Adrenal gland (tissue), 19 donors: ENCODE measurements at places on chromosomes 16 and 17. TPM values are rescaled to one million over a fixed set of nuclear protein-coding genes. Genes with fewer than 3 reads are reported as not detected.

DNA sequence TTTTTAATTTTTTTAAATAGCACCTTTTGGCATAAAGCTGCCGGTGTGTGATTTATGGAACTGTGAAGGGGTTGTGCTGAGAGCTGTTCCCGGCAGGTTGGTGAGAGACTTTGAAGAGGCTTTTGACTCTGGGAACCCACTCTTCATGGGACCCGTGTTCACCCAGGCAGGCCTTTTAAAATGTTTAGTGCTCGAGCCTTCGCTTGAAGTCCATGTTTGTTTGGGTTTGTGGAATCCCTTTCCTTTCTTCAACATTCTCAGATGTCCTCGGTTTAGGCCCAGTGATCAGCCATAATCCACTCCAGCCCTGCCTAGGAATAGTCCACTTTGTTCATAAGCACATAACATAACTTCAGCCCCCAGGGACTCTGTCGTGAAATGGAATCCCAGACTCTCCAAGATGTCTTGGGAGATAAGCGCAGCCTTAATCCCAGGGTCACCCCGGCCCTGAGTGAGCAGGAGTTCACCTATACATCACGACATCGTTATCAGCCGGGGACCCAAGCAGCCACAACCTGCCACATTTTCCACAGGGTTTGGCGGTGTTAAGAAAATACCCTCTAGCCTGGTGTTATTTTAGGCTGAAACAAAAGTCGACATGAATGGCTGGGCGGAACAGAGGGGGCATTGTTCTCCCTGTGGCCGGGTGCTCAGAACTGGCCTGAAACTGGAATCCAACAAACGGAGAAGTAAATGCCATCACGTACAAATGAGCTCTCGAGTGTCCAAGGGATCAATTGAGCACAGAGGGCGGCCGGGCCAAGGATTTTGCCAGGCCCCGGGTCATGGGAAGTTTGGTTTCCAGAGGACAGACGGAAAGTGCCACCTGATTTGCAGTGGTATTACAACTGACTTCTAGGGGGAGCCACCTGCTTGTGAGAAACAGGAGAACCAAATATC, 145.7 kb upstream of the IRX3 start:
- DNase-seq: no peak

DNA sequence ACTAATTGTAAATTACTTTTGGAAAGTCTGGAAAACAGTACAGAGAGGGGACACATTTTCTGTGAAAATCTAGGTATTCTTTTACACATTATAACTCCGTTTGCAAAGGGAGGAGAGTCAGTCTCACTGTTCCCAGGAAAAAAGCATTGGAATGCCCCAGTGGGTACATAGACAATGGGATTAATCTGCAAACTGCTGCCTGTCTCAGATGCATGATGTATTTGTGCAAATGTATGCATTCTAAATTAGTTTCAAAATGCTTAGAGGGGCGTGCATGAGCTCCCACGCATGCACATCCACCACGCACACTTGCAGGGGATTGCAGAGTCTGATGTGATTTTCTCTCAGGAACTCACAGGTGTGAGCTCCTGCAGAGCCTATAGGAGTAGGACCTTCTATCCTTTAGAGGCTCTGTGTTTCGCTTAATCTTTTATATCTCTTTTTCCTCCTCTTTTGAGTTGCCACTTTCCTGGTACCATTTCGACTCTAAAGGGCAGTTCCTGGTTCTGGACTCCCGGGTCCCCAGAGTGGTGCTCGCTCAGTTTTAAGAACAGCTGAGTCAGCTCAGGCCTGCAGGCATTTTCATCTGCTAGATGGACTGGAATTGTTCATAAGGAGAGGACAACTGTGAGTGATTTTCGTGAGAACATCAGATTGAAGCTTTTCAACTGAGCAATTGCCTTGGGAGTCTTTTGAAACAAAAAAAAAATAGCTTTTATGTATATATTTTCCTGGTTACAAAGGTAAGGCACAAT, 1.1 kb downstream of the BCO1 start:
- DNase-seq: no peak

GRCh38 chr17:56480501-56480900, 113.0 kb upstream of the NOG start:
- DNase-seq: no peak

GRCh38 chr17:3034578-3034920, 28.9 kb downstream of the OR1D5 start:
- peak; percentile 36 for DNase-seq

ACSM3 gene
- 7.0 TPM for total RNA-seq

ATP2A3 gene
- 19.4 TPM for total RNA-seq

SPATA22 gene
- 1.1 TPM for total RNA-seq

HLF gene
- 32.9 TPM for total RNA-seq

DNA sequence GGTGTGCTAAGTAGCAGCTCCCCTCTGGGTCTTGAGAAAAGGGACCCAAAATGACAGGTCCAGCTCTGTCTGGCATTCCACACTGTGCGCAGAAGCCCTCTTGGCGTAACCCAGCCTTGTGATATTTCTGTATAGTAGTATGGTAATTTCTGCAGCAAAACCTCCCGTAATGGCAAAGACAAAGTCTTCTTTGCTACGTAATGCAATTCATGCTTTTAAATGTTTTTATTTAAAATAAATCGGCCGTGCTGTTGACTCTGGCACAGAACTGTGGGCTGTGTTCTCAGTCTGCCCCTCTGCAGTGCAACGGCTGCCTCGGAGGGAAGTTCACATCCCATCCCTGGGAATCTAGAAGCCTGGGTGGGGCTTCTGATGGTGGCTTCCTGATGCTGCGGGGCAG, 75.2 kb downstream of the ASIC2 start:
- no peak for DNase-seq

DNA sequence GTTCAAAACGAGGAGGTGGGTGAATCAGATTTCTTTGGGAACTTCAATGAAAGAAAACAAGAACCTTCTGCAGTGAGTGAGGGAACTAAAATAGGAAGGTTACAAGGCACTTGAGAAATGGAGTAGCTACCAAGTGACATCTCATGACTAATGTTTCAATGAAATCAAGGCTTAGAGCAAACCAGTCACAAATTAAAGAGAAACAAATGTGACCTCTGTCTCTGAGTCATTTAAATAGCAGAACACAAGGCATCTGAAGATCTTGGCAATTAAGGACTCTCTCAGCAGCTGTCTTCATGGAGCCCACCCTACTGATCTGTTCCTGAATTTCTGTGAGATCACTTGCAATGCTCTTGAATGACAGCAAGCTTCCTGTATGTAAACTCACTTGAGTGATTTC, 109.5 kb downstream of the CDH11 start:
- no peak for DNase-seq

GRCh38 chr17:45149669-45150664, 1.7 kb downstream of the HEXIM1 start:
- DNase-seq: peak; percentile 79

- DNase-seq: no peak
Observed at GRCh38 chr17:52837492-52837891, 679.0 kb upstream of the CA10 start.

DNA sequence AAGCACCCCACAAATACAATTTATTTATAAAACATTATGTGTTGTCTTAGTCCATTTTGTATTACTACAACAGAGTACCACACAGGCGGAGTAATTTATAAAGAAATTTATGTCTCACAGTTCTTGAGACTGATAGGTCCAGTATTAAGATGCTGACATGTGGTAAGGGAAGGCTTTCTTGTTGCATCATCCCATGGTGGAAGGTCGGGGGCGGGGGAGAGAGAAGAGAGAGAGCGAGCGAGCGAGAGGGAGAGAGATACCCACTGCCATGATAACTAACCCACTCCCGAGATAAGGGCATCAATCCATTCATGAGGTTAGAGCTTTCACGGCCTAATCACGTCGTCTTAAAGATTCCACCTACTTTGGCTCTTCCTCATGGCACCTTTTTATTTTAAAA, 117.8 kb downstream of the KCNJ12 start:
- DNase-seq: no peak

DNA sequence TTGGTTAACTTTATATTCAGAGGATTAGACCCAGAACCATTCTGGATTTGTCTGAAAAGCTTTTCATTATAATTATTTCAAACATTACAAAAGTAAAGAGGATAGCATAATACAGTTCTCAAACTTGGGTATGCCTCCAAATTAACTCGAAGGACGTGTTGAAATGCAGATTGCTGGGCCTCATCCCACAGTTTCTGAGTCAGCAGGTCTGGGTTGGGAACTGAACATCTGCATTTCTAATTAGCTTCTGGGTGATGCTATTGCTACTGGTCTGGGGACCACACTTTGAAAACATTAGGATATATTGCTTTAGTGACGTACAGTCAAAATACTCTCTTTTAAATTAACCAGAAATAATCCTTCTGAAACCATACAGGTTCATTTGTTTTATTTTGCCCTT, 10.0 kb downstream of the TPPP3 start:
- no peak for DNase-seq

ZNF598 gene
- total RNA-seq: 36.6 TPM

GRCh38 chr17:72097144-72097543, 23.7 kb upstream of the SOX9 start:
- no peak for DNase-seq

DNA sequence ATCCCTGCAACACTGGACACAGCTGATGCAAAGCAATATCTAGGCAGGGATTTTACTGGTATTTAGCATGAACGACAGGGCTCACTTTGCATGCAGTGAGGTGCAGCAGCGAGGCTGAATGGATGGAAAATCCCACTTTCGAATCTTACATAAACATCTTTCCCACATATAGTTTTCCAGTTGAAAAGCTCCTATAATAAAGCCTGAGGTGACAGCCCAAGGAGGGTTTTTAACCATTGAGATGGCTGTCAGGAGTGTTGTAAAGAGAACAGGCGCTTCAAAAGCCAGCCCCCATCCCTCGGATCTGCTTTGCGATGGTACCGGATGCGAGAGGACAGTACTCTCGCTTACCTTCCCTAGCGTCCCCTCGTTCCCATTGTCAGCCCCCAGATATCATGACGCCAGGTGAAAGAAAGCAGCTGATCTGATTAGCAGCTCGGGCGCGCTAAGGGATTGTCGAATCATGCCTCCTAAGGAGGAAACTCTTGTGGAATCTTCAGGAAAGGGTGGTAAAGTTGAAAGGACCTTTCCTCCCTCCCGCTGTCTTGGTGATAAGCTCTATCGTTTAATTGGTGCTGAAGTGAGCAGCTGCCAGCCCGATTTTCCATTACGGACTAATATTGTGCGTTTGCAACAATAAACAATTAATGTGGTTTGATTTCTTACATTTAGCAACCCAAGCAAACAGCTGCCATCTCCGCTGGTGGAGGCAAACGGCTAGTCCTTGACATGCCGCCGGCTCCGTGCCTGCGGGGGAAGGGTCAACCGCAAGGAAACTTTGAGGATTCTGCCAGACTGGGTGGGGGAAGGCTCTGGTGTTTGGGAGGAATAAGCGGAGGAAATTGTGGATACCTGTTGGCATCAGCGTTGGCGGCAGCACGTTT, 1.8 kb downstream of the CDH8 start:
- DNase-seq: no peak

- no peak for DNase-seq
Observed at GRCh38 chr16:57687363-57687929, 7.2 kb upstream of the DRC7 start.

DNA sequence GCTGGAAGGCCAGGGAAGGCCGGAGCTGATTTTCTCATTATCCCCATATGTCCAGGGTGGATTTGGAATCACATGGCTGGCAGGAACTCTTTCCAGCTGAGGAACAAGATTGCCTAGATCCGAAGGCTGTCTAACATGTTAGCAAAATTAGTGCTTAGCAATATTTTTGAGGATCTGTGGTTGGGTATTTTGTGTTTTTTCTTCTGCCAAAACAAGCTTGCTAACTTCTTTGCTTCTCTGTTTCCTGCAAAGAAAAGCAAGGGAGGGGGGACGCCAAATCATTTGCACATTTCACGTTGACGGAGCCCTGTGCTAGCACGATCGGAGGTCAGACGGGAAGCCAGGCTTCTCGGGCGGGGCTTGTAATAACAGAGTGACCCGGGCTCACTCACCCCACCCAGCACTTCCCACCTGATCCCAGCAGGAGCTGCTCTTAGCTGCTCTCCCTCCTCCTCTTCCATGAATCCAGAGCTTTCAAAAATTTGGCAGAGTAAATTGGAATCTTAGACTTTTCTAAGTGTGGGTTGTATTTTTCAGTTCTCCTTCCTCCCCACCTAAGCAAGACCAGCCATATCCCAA, 33.3 kb upstream of the FOXF1 start:
- no peak for DNase-seq

- DNase-seq: no peak
Observed at GRCh38 chr16:57165938-57166337, 19.9 kb downstream of the PSME3IP1 start.

DNA sequence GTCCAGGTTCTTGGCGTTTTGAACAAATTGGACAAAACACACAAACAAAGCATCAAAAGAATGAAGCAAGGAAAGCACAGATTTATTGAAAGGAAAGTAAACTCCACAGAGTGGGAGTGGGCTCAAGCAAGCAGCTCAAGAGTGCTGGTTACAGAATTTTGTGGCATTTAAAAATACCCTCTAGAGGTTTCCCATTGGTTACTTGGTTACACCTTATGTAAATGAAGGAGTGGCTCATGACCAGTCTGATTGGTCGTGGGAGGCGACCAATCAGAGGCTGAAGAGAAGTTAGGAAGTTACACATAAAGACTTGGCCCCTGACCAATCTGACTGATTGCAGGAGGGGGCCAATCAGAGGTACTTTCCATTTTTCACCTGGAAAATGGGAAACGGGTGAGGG, 1373.8 kb upstream of the GOT2 start:
- no peak for DNase-seq

GRCh38 chr17:50501054-50501453, 7.2 kb upstream of the MYCBPAP start:
- no peak for DNase-seq

DNA sequence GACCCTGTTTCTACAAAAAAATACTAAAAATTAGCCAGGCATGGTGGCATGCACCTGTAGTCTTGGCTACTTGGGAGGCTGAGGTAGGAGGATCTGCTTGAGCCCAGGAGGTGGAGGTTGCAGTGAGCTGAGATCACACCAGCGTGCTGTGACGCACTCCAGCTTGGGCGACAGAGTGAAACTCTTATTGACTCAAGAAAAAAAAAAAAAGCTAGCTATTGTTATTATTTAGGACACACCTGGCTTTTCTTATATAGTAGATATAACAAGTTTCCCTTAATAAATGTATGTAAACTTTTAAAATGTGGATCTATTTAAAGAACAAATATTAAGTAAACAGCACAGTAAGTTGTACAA, 1.8 kb downstream of the RABEP2 start:
- DNase-seq: no peak

GRCh38 chr16:26667307-26667706, 399.4 kb upstream of the C16orf82 start:
- no peak for DNase-seq

GRCh38 chr16:23408823-23409298, 44.1 kb downstream of the COG7 start:
- DNase-seq: no peak

- DNase-seq: no peak
Observed at GRCh38 chr17:80497726-80498241, 21.4 kb upstream of the NPTX1 start.

- no peak for DNase-seq
Observed at GRCh38 chr16:8675183-8676159, 1.1 kb downstream of the ABAT start.

- no peak for DNase-seq
Observed at GRCh38 chr17:51670899-51671298, 410.6 kb downstream of the UTP18 start.

KRTAP9-2 gene
- total RNA-seq: not detected
